ENCODE measurements at places on chromosomes 3 and 15. TPM values are rescaled to one million over a fixed set of nuclear protein-coding genes. Genes with fewer than 3 reads are reported as not detected.

Gene MLH1
- 45.4 TPM for total RNA-seq

Gene BTLA
- total RNA-seq = 0.36 TPM

Gene AP3B2
- 0.36 TPM for total RNA-seq

Gene ISG20
- total RNA-seq = 2.1 TPM

Gene SMAD6
- total RNA-seq = 31.8 TPM

Gene SMCO1
- total RNA-seq = not detected

Gene SST
- not detected for total RNA-seq

Gene PLD1
- 29.5 TPM for total RNA-seq
